ENCODE measurements at places on chromosomes 2 and 18.

- DNase-seq = peak; percentile 8
Observed at GRCh38 chr2:46363535-46364170, 66.4 kb downstream of the EPAS1 start.

DNA sequence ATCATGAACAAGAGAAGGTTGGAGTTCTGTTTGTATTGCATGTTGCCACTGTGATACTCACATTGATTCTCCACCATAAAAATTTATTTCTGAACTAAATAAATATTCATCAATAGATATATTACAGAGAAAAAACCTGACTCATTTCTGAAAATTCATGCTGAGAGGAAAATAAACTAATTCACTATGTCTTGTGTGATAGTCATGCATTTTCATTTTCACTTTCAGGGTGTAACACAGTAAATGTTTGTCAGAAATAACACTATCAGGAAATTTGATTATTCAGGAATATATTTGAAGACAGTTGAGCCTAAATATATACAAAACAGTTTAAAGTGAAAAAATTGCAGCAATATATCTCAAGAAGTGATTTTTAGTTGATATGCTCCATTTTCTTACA lies 335.2 kb downstream of the KCNJ3 start:
- DNase-seq = no peak

GRCh38 chr2:152376385-152376784 lies 41.4 kb downstream of the FMNL2 start:
- no peak for DNase-seq

DNA sequence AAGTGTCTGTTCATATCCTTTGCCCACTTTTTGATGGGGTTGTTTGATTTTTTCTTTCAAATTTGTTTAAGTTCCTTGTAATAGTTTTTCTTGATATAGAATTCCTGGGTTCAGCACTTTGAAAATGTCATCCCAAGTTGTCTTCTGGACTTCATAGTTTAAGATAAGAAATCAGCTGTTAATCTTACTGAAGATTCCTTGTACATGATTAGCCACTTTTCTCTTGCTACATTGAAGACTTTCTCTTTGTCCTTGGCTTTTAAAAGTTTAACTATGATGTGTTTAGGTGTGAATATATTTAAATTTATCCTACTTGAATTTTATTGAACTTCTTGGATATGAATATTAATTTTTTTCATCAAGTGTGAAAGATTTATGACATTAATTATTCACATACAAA lies 387.2 kb upstream of the CWC22 start:
- no peak for DNase-seq

DNA sequence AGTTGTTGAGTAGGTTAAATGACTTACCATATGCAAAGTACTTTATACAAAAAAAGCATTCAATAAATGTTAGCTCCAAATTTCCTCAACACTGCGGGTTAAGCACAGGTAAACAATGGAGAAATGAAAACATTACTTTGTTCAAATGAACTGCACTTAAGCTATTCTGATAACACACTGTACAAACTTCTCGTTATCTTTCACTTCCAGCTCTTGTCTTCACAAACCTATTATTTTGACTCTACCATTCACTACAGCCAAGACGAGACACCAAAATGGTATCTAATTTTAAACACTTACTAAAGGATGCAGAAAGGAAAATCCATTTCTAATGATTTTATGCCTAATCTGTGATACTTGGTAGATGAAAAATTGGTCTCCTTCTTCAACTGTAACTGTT lies 43.8 kb downstream of the SLC40A1 start:
- no peak for DNase-seq

DNA sequence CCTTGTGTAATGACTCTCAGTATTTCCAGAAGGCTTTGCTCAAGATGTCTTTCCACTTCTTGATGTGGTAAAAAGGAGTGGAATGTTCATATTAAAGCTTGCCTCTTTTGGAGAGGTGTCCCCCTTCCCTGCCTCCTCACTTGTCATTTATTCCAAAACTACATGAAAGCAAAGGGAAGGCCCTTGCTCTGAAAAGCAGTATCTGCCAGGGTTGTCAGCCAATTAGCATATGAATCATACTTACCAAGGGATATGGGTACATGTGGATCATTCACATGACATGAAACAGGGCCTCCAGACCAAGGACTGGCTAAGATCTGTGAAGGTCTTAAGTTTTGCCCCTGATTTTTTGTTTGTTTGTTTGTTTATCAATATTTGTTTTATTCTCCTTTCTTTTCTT lies 31.3 kb downstream of the ANXA4 start:
- no peak for DNase-seq

DNA sequence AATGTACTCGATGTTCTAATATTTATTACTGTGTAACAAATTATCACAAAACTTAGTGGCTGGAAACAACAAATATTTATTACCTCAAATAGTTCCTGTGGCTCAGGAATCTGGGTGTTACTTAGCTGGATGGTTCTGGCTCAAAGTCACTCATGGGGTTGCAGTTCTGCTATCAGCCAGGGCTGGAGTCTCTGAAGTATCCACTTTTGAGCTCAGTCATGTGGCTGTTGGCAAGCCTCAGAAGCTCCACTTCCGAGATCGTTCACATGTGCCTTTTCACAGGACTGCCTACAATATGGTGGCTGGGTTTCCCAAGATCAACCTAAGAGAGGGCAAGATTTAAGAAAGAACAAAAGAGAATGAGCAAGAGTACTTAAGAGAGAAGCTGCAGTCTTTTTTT lies 19.4 kb upstream of the UBE2E3 start:
- DNase-seq = no peak

- no peak for DNase-seq
Observed at GRCh38 chr2:128354161-128354560, 35.5 kb upstream of the HS6ST1 start.

GRCh38 chr2:19885791-19886190 lies 16.0 kb downstream of the TTC32 start:
- no peak for DNase-seq

DNA sequence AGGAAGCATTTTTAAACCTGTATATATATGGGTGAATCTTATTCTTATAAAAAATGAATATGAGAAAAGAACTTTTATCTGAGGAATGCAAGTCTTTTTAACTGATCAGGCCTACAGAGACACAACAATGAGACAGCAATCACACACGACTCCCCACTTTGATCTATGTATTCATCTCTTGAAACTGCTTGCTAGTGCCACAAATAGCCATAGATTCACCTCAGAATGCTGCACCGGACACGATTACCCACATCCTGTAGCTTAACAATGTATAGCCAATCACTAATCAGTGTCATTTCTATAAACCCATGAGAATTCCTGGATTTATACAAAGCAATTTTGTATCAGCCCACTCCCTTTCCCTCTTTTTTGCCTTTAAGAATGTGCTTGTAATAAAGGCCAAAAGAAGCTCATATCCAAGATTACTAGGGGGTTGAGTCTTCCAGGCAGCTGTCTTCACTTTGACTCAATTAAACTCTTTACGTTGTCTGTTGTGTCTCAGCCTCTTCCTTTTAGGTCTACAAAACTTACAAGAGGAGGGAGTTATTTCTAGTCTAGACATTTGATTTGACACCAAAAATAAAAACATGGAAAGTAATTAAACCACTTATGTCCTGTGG lies 94.9 kb downstream of the MBD2 start:
- DNase-seq = no peak

DNA sequence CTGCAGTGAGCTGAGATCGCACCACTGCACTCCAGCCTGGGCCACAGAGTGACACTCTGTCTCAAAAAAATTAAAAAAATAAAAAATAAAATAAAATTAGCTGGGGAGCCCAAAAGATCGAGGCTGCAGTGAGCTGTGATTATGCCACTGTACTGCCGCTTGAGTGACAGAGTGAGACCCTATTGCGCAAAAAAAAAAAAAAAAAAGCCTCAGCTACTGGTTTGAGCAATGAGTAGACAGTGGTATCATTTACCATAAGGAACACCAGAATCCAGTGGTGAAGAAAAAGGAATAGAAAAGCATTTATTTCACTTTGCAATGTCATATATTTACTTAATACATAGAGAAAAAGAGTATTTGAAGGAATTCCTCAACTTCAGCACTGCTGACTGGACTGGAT lies 3.0 kb downstream of the SAP130 start:
- DNase-seq = no peak

GRCh38 chr2:40488101-40488601 lies 36.3 kb upstream of the SLC8A1 start:
- no peak for DNase-seq

GRCh38 chr2:159555651-159556392 lies 60.5 kb downstream of the BAZ2B start:
- no peak for DNase-seq

- no peak for DNase-seq
Observed at GRCh38 chr2:216126943-216127342, 17.8 kb downstream of the XRCC5 start.

DNA sequence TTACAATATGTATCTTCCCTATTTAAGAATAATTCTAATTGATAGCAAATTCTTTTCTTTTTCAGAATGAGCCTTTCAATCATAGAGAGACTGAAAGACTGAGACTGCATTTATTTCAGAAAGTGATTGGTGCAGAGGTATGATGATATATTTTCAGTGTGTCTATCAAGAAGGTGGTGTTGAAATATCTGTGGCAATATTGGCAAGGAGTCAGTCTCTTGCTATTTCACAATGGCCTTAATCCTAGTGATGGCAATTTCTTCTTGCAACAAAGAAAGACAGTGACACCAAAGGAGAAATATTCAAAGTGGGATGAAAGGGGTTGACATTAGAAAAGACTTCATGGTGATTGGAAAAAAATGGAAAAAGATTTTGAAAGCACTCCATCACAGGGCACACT lies 21.7 kb upstream of the ZBTB14 start:
- DNase-seq = no peak
